ENCODE measurements at places on chromosomes 1 and 21.

GRCh38 chr1:234940841-234941240, 187.8 kb downstream of the TOMM20 start:
- DNase-seq = no peak

DNA sequence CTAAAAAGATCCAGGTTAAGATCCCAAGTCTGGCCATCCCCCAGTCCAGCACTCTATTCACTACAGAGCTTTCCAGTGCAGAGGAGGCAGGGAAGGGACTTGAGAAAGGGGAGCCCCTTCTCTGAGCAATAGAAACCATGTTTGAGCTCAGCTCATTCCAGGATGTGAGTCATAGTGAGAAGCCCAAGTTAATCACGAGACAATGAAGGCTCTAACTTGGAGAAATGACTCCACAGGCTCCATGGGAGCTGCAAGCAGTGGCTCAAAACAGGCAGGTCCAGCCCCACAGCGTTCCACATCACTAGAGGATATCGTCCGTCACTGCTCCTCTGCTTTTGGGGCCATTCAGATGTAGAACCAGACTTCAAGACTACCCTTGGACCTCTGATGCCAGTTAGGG, 59.1 kb downstream of the CAMK2N1 start:
- DNase-seq = no peak

DNA sequence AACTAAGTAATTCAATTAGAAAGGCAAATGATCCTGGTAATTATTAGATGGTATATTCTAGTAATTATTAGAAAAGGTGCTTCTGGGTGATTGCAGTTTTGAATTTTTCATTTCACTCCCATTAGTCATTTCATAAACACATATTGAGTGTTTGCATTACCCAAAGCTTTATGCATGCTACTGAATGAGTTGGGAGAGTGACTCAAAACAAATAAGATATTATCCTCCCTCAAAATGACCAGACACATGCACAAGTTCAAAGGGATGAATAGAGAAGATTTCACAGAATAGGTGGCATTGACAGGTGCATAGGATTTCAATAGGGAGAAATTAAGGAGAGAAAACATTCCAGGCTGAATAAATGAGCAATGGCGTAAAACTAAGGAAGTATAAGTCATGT, 84.7 kb downstream of the PHTF1 start:
- DNase-seq = no peak

DNA sequence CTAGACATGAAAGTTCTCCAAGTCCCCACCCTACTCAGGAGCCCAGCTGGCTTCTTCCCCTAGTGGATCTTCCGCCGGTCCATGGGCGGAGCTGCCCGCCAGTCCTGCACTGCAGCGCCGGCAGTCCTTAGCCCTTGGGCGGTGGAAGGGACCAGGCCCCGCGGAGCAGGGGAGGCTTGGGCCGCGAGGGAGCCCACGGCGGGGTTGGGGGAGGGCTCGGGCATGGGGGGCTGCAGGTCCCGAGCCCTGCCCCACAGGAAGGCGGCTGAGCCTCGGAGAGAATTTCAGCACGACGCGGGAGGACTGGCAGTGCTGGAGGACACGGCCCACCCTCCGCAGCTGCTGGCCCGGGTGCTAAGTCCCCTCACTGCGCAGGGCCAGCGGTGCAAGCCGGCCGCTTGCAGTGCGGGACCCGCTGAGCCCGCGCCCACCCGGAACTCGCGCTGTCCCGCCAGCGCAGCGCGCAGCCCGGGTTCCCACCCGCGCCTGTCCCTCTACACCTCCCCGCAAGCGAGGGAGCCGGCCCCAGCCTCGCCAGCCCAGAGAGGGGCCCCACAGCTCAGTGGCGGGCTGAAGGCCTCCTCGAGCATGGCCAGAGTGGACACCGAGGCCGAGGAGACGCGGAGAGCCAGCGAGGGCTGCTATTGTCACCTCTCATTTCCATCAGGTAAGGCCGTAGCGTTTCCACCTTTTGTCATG, 1398.6 kb downstream of the MRPL39 start:
- no peak for DNase-seq

DNA sequence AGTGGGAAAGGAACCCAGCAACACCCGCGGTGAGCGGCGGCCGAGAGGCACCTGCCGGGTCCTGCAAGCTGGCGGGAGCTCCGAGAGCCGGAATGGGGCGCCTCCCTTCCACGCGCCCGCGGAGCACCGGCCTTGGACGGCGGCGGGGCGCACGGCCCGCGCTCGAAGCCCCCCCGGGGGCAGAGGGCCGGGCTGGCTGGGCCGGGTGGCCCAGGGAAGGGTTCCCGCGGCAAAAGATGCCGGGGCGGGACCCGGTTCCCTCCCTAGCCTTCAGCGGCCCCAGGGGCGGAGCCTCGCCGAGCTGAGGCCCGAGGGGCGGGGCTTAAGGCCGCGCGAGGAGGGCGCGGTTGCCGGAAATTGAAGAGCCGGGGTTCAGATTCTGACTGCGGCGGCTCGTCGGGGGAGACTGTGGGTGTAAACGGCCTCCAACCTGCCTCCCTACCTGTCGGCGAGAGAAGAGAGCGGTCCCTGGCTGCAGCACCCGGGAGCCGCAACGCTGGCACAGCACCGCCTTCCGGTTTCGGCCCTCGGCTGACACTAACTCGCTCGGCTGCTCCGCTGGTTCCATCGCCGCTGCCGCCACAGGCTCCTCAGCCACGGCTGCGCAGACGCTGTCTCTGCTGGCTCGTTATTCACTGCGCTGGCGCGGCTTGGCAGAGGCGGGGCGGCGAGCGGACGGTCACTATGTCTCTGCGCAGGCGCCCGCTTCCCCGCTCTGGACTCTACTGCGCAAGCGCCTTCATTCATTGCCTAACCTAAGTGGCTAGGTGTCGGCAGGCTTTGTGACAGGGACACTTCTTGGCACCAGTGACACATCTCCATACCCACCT, at the start of gene RABIF:
TSS of gene RABIF (minus strand) at position 619 of the 830 bp plus-strand sequence. CDS start at position 568, 51 bp downstream.
- peak; percentile 99 for DNase-seq

- DNase-seq = no peak
These were observed 1.1 kb downstream of the FCRLB start for GRCh38 chr1:161722406-161722805.

DNA sequence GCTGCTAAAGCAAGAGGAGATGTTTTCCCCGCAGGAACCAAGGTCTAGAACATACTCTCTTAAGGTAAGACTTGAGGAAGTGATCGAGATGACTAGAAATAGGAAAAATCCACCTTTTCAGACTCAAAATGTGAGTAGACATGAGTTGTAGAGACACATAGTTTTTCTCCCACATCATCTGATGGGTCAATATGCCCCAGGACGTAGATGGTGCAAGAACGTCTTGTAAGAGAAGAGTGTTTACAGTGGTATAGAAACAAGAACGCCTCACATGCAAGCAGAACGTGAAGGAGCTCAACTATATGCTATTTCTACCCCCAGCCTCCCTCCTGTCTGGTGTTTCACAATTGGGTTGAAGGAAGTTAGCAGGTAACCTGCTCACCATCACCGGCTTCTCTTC, 144.0 kb upstream of the BACE2 start:
- DNase-seq = no peak

DNA sequence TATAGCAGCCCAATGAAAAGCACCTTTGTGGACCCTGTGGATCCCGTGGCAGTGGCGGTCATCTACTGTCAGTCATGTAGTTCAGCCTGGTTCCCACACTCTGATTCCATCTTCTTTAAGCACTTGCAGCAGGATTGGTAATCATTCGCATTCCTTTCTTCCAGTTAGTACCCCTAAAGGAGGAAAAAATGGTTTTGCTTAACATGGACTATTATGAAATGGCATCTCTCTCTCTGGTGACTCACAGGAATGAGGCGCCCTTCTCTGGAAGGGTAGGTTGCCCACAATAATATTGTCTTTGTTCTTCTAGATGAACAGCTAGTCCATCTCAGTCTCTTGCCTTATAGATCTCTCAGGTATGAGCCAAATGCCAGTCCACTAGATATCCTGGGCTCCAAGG, 127.9 kb upstream of the MROH9 start:
- no peak for DNase-seq

Measured in NCI-H446 (cell line).